ENCODE measurements at places on chromosomes 7 and 10.
A peak's percentile ranks its signal among the peaks of the same experiment; 100 is the strongest.

DNA sequence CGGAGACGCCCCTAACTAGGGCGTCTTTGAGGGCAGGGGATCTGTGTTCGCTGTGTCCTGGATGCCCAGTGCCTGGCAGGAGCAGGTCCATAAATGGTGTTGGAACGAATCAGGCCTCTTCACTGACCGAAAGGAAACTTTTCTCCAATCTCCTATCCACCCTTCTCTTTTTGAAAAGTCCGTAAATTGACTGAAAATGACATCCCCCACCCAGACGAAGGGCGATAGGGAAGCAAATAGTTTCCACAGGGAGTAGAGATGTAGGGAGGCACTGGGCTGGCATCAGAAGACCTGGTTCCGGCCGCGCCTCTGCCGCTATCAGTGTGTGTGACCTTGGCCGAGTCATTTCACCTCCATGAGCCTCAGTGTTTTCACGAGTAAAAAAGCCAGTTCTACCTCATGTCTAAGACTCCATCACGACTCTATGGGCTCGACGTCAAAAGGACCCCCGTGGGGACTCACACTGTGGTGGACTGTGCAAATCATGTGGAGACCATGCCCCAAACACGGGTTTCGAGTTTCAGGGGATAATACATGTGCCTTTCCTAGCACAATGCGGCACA, 497 bp upstream of the RAB11FIP2 start:
- no peak for DNase-seq

GRCh38 chr7:1591396-1591795, 21.6 kb upstream of the PSMG3 start:
- DNase-seq, result no peak

DNA sequence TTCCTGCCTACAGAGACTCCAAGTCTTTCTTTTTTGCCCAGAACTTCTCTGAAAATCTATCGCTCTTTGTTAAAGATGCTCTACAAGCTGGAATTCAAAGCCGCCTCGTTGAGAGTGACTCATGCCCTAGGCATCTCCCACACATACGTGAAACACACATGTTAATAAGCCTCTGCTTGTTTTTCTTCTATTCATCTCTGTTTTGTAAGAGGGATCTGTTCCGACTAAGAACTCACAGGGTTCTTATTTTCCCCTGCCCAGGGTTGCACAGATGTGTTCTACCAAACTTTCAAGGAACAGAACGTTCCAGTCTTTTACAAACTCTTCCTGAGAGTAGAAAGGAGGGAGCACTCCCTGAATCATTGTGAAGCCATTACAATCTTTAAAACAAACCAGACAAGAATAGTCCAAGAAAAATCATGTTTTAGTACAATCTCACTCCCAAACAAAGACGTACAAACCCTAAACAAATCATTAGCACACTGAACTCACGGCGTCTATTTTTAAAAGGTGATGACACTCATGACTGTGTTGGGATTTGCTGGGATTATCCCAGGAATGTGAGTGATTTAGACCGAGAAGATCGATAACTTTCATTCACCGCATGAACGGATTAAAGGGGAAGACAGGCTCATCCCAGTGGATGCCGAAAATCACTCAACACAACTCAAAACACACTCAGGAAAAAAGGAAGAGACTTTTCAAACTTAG, 55.3 kb upstream of the INPP5A start:
- DNase-seq, result peak; percentile 88

DNA sequence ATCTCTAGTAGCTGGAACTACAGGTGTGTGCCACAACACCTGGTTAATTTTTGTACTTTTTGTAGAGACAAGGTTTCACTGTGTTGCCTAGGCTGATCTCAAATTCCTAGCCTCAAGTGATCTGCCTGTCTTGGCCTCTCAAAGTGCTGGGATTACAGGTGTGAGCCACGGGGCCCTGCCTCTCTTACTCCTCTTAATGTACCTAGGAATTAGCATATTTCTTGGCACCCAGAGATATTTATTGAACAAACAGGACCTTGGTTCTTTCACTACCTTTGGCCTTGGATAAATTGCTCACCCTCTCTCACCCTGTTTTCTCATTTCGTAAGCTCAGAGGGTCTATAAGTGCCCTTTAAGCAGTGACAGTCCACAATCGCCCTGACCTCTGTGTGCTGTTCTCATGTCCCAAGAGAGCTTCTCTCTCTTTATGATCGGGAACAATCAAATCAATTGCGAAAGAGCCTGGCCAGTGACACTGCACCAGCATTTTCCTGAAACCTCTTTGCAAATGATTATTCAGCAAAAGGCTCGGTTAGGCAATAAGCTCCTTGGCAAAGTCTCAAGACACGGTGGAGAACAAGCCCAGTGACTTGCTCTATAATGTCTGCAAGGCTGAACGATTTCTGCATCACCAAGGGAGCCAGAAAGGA, 117.7 kb downstream of the APBB1IP start:
- DNase-seq, result peak; percentile 60

DNA sequence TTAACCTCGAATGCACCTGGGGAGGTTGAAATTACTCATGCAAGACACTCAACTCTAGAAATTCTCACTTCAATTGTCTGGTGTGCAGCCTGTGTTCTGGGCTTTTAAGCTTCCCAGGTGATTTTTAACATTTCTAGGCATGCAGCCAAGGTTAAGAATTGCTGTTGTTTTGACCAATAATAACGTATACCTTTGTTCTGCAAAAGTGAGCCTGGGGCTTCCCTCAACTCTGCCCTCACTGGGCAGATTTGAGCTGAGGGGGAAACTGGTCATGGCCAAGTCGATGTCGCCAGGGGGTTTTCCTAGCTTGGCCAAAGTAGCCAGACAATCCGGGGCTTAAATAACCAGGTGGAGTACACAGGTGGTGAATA, 568 bp downstream of the PRSS2 start:
- DNase-seq, result no peak

Data from fibroblast of skin of right biceps (primary cell).